Sigmoid colon (tissue), 7 donors: ENCODE measurements at places on chromosomes 5 and 9. TPM values are rescaled to one million over a fixed set of nuclear protein-coding genes. Genes with fewer than 3 reads are reported as not detected.

LCP2 gene
- 12.2 TPM for total RNA-seq

ARL10 gene
- 14.1 TPM for total RNA-seq

FBXL7 gene
- total RNA-seq, result 18.2 TPM

NIPSNAP3A gene
- total RNA-seq, result 23.8 TPM

OTP gene
- not detected for total RNA-seq

SSNA1 gene
- 39.6 TPM for total RNA-seq

SLC34A1 gene
- not detected for total RNA-seq

GRCh38 chr9:76609285-76610010, 150.5 kb downstream of the GCNT1 start:
- H3K4me1 ChIP-seq, result peaks cover 10% of the 10 kb centered on the region
- peaks cover 8% of the 10 kb centered on the region for H3K36me3 ChIP-seq
- no peaks in the 10 kb centered on the region for H3K27me3 ChIP-seq
- no peak overlapping the region for H3K4me3 ChIP-seq
- H3K27ac ChIP-seq, result peak overlapping the region; percentile 8

- no peak for DNase-seq
- no peak overlapping the region for H3K4me3 ChIP-seq
- peaks cover 9% of the 10 kb centered on the region for H3K36me3 ChIP-seq
- no peaks in the 10 kb centered on the region for H3K27me3 ChIP-seq
- peak overlapping the region; percentile 5 for H3K27ac ChIP-seq
Measured at GRCh38 chr9:87674565-87675299, 51.2 kb upstream of the CTSL start.

DNA sequence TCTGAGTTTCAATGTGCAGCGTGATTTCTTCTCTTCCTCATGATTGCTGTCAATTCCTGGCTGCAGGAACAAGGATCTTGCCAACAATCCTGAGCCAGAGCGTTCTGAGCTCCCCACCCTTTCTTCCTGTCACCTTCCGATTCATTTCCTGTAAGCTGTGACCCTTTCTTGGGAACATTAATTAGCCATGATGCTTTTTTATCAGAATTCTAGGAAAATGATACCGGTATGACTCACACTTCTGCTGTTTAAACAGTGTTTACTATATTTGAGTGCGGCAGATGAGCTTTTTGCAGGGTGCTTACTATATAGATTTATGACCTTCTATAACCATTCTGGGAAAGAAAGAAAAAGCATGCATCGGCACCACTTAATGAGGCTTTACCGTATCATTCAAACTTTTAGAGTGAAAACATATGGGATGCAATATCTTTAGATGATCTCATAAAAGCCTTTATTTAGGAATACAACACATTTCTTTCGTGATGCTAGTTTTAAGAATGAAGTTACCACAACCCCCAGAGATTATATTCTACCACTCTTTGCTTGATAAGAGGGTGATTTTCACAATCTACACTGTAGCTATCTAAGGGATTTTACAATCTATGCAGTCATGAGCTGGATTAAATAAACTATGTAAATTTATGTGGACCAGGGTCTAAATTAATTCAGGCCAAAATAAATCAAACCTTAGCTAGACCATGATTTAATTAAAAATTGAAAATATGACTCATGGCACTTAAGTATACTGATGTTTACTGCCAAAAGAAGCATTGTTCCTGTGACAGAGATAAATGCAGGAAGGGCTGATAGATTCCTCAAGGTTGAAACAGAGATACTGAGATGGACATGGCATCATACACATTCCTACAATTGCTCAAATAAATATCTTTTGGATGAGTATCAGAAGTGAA, 38.0 kb upstream of the OSMR start:
- no peak overlapping the region for H3K4me3 ChIP-seq
- no peaks in the 10 kb centered on the region for H3K4me1 ChIP-seq
- DNase-seq, result no peak
- no peaks in the 10 kb centered on the region for H3K27me3 ChIP-seq

DNA sequence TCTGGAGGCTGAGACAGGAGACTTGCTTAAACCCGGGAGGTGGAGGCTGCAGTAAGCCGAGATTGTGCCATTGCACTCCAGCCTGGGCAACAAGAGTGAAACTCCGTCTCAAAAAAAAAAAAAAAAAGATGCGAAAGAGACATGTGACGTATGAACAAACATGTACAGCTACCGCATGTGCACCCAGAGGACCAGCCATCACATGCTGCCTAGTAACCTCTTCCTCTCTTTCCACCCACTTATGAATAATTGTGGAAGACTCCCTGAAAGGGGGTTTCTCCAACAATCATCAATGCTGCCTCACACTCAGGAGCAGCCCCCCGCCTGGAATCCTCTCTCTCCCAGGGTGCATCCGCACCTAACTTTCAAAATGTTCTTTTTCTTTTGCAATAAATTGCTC, 2.2 kb downstream of the SARDH start:
- no peaks in the 10 kb centered on the region for H3K27me3 ChIP-seq
- H3K4me1 ChIP-seq, result peaks cover 15% of the 10 kb centered on the region
- H3K27ac ChIP-seq, result no peak overlapping the region
- no peaks in the 10 kb centered on the region for H3K36me3 ChIP-seq

- H3K4me3 ChIP-seq, result no peak overlapping the region
- no peaks in the 10 kb centered on the region for H3K4me1 ChIP-seq
- H3K27ac ChIP-seq, result no peak overlapping the region
- H3K27me3 ChIP-seq, result no peaks in the 10 kb centered on the region
Measured at GRCh38 chr9:12416716-12417115, 276.5 kb upstream of the TYRP1 start.

DNA sequence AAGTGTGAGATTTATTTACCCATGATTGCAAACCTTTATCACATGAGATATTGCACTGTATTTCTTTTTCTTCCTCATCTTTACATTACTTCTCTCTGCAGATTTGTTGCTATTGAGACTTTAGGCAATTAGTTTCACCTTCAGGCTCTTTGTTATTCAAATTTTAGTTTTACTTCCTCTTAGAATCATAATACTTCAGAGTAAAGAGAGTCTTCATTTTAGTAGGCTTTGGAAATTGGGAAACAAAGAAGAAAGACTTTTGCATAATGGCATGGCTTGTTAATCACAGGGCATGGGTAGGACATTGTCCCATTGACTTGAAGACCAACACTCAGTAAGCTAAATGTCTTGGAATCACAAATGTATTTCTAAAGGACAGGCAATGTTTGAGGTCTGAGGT, 1.2 kb upstream of the PCDHGA5 start:
- DNase-seq, result no peak
- no peak overlapping the region for H3K27ac ChIP-seq
- H3K36me3 ChIP-seq, result no peaks in the 10 kb centered on the region
- H3K4me3 ChIP-seq, result no peak overlapping the region

DNA sequence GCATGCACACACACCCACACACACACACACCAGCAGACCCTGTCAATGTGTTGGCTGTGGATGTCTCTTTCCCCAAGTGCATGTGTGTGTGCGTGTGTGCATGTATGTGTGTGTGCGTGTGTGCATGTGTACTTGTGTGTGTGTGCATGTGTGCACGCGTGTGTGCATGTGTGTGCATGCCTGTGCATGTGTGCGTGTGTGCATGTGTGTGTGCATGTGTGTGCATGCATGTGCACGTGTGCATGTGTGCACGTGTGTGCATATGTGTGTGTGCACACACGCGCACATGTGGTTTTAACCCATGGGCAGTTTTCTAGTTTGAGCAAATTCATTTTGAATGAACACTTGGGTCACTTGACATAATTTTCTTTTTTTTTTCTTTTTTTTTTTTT, 268.8 kb upstream of the IRX1 start:
- no peak for DNase-seq
- no peak overlapping the region for H3K4me3 ChIP-seq
- H3K36me3 ChIP-seq, result no peaks in the 10 kb centered on the region
- H3K27me3 ChIP-seq, result no peaks in the 10 kb centered on the region
- no peaks in the 10 kb centered on the region for H3K4me1 ChIP-seq

GRCh38 chr9:3936520-3937235, 363.2 kb downstream of the GLIS3 start:
- H3K4me3 ChIP-seq, result no peak overlapping the region
- no peak overlapping the region for H3K27ac ChIP-seq
- H3K27me3 ChIP-seq, result no peaks in the 10 kb centered on the region
- H3K36me3 ChIP-seq, result no peaks in the 10 kb centered on the region
- no peak for DNase-seq

GRCh38 chr5:103669615-103670014, 107.0 kb upstream of the NUDT12 start:
- H3K4me3 ChIP-seq, result no peak overlapping the region
- peaks cover 5% of the 10 kb centered on the region for H3K4me1 ChIP-seq
- H3K36me3 ChIP-seq, result no peaks in the 10 kb centered on the region
- DNase-seq, result no peak
- no peak overlapping the region for H3K27ac ChIP-seq

DNA sequence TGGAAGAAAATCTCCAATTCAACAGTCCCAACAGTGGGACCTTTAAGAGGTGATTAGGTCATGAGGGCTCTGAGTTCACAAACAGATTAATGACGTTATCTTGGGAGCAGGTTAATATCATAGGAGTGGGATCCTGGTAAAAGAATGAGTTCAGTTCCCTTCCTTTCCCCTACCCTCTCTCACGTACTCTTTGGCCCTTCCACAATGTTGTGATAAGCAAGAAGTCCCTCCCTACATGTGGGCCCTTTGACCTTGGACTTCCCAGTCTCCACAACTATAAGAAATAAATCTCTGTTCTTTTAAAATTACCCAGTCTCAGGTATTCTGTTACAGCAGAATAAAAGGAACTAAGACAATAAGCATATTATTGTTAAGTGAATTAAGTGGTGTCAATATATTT, 37.8 kb downstream of the SLC38A9 start:
- H3K27ac ChIP-seq, result peak overlapping the region; percentile 40
- no peaks in the 10 kb centered on the region for H3K36me3 ChIP-seq
- no peak overlapping the region for H3K4me3 ChIP-seq
- H3K27me3 ChIP-seq, result no peaks in the 10 kb centered on the region
- H3K4me1 ChIP-seq, result no peaks in the 10 kb centered on the region
- DNase-seq, result no peak

DNA sequence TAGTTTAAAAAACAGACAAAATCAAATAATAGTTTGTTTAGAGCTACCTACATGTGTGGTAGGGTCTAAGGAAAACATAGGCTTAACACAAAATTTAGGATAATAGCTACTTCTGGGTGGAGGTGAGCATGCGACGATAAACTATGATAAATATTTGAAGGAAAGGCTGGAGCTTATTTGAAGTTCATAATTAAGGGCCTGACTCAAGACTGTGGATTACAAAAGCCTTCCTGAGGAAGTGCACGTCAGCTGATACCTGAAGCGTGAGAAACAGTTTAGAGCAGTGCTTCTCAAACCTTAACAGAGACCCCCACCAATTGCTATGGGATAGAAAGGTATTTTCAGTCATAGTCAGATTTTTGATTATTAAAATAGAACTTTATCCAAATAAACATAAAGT, 20.4 kb upstream of the UBLCP1 start:
- DNase-seq, result no peak
- H3K27me3 ChIP-seq, result no peaks in the 10 kb centered on the region
- no peak overlapping the region for H3K4me3 ChIP-seq
- H3K36me3 ChIP-seq, result no peaks in the 10 kb centered on the region

GRCh38 chr5:9373571-9373970, 172.3 kb downstream of the SEMA5A start:
- H3K27me3 ChIP-seq, result no peaks in the 10 kb centered on the region
- no peaks in the 10 kb centered on the region for H3K4me1 ChIP-seq
- no peak for DNase-seq
- no peaks in the 10 kb centered on the region for H3K36me3 ChIP-seq

GRCh38 chr9:107933097-107933496, 443.5 kb upstream of the KLF4 start:
- H3K4me1 ChIP-seq, result no peaks in the 10 kb centered on the region
- no peak overlapping the region for H3K27ac ChIP-seq
- no peak for DNase-seq
- H3K27me3 ChIP-seq, result no peaks in the 10 kb centered on the region
- H3K4me3 ChIP-seq, result no peak overlapping the region

DNA sequence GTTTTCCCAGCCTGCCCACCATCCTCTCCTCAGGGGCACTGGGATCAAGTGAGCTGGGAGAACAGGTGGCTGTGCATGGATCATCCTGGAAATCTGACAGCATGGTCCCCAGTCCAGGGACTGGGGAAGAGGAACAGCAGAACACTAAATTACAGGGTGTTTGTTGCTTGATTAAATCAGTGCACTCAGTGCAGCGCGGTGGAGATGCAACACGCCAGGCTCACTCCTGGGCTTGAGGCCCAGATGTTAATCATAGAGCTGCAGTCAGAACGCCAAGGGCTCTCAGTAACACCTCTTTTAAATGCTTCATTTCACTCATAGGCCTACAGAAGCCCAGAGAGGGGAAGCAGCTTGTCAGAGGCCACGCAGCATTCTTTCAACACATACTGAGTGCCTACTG, 14.2 kb upstream of the LARP1 start:
- peak; percentile 86 for DNase-seq
- H3K36me3 ChIP-seq, result no peaks in the 10 kb centered on the region
- peaks cover 26% of the 10 kb centered on the region for H3K4me1 ChIP-seq
- H3K27ac ChIP-seq, result peak overlapping the region; percentile 74
- no peaks in the 10 kb centered on the region for H3K27me3 ChIP-seq
- H3K4me3 ChIP-seq, result no peak overlapping the region

DNA sequence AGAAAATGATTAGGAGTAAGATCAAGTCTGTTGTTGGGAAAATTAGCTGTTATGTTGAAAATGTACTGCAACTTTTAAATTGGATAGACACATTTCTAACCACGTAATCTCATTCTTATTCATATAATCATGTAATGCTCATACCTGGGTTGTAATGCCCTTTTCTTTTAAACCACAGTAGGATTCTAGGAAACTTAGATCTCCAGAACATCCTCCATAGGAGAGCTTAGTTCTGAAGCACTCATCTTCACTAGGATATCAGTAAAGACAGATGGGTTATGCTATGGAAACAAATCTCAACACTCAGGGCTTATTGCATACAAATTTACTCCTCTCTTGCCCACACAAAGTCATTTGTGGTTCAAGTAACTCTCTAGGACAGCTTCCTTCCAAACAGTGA, 34.8 kb upstream of the ANXA1 start:
- H3K4me3 ChIP-seq, result no peak overlapping the region
- no peaks in the 10 kb centered on the region for H3K4me1 ChIP-seq
- H3K27ac ChIP-seq, result no peak overlapping the region
- no peaks in the 10 kb centered on the region for H3K36me3 ChIP-seq
- no peak for DNase-seq

DNA sequence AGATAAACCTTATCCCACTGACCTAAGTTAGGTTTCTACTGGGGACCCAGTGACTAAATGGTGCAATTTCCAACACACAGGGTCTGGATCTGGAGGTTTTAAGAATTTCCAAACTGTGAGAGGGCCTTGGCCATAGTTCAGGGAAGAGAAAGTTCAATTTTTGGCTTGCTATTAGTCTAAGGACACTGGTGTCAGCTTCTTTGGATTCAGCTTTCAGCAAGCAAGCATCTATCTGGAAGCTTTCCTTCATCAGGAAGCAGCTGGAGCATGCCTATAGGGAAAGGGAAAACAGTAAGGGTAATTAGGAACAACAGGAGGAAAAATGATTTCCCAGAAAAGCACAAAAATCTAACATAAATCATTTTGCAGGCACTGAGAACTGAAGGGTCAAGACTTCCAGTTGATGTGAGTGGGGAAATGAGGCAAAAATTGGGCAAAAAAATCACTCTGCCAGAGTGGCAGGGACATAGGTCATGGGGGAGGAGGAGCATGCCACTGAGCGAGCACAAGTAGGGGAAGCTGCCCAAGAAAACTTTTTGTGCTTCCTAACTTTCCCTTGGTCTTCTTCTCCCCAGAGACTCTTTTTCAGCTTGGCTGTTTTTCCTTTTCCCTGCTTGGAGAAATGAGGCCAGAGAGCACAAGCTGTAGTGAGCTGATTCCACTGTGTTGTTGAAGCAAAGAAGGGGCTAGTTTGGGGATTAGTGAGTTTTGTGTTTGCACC, 299.6 kb downstream of the FGF10 start:
- H3K4me1 ChIP-seq, result no peaks in the 10 kb centered on the region
- no peaks in the 10 kb centered on the region for H3K27me3 ChIP-seq
- H3K36me3 ChIP-seq, result no peaks in the 10 kb centered on the region
- no peak overlapping the region for H3K27ac ChIP-seq
